ENCODE measurements at places on chromosomes 12 and 14.

DNA sequence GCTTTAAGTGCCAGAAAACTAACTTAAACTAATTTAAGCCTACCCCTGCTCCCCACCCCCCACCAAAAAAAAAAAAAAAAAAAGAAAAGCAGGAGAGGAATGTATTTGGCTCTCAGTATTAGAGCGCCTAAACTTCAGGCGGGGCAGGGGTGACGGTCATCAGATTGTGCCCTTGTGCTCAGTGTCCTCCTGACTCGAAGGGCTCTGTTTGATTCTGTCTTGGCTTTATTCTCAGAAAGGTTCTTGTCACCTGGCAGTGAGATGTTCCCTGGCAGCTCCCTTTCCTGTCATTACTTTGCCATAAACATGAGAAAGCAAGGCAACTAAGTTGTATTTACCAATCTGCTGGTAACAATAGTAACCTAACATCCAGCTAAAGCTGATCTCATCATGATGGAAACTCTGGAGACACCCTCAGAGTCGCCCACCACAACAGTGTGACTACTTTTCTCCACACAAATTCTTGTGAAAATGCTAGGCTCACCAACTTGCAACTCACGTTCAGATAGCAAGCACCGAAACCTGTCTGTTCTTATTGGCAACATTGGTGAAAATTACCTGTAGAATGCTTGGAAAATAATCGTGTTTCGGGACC is 39.0 kb upstream of the WNK1 start:
- DNase-seq, result no peak

- DNase-seq, result no peak
Measured at GRCh38 chr14:96405677-96406076, 13.7 kb downstream of the AK7 start.

DNA sequence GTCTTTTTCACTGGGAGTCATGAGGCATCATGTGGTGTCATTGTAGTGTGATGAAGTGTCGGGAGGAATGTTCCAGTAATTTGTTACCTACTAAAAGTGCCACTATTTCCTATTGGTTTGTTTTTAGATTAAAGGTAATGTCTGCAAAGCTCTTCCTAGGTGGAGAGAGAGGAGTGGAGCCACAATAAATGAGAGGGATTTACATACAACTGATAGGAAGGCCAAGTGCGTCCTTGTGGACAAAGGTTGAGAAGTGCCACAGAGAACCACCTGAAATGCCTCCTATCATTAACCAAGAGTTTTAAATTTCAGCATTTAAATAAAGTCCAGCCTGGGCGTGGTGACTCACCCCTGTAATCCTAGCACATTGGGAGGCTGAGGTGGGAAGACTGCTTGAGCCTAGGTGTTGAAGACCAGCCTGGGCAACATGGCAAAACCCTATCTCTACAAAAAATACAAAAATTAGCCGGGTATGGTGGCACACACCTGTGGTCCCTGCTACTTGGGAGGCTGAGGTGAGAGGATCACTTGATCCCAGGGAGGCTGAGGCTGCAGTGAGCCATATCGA is 2.5 kb upstream of the SNX6 start:
- no peak for DNase-seq

DNA sequence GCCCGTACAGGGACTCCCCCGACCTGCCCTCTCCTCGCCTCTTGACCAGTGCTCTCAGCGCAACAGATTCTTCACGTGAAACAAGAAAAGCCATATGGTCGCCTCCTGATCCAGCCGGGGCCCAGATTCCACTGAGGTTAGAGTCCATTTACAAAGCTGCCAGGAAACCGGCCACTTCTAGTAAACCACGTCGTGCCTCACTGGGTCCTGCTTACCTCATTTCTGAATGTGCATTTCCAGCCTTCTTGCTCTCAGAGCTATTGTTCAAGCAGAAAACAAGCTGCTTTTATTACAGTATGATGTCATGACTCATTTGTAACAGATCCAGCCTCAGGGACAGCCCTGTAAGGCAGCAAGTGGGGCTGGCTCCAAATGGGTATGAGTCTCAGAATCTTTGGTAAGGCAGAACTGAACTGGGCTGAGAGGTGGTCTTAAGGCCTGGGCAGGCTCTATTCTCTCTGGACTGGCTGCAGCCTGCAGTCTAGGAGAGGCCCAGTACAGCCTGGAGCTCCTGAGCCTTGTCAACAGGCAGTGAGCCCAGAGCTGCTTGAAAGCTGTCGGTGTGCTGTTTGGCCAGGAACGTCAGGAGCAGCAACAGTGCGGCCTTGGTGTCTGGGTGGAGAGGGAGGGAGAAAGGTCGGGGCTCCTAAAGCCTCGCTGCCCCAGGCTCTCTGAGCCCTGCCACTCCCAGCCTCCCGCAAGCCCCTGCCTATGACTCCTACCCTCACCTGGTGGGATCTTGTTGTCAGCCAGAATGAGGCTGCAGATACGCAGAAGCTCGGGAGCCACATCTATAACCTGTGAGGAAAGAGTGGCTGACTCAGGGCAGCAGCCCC is 8.3 kb downstream of the REC8 start:
- DNase-seq, result no peak

- DNase-seq, result no peak
Measured at GRCh38 chr14:54676812-54677708, 110.1 kb downstream of the SAMD4A start.

DNA sequence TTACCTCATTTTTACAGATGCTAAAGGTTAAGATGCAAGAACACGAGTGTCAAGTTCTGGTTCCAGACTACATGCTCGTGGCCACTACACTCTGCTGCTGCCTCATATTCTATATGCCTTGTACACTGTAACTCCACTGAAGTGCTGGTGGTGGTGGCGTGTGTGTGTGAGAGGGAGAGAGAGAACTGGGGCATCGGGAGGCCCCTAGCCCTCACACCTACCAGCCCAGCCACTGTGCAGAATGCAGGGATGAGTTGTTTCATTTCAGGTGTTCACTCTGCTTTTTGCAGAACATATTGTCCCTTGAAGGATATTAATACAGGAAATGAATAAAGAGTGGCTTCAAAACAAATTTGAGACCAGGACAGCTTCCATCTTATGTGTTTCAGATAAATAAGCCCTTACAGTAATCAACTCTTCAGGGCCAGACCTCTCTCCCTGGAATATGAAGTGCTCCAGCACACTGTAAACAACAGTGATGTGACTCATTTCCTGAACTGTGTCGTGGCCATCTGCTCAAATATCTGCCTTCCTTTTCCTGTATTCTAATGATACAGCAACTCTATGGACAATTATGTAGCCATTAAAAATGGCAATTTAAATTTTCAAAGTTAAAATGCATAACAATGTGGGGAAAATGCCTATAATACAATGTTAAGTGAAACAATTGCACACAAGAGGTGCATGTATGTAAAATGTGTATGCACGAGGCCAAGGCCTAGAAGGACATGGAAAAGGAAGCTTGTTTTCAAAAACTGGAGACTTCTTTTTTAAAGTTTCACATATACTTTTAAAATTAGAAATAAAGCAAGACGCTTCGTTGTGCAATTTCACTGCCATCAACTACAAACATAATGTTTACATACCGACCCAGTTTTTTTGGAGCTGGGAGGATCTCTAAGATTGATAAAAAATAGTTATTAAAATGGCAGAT is 215.4 kb downstream of the PELI2 start:
- peak; percentile 40 for DNase-seq

DNA sequence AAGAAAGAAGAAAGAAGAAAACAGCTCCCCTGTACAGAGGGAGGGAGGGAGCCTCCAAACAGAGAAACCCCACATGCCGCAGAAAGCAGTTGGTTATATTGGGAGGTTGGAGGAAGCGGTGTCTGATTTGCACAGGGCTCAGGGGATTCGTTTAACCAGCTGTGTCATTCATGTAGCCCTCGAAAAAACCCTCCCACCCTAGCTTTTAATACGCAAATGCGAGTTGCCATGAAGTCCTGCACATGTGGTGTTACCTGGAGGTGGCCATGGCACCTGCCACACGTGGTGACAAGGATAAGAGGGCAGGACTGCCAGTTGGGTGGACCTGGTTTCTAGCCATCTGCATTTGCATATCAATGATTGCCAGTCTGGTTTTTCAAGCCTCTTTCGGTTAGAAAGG is 40.9 kb downstream of the TMEM30B start:
- DNase-seq, result no peak

DNA sequence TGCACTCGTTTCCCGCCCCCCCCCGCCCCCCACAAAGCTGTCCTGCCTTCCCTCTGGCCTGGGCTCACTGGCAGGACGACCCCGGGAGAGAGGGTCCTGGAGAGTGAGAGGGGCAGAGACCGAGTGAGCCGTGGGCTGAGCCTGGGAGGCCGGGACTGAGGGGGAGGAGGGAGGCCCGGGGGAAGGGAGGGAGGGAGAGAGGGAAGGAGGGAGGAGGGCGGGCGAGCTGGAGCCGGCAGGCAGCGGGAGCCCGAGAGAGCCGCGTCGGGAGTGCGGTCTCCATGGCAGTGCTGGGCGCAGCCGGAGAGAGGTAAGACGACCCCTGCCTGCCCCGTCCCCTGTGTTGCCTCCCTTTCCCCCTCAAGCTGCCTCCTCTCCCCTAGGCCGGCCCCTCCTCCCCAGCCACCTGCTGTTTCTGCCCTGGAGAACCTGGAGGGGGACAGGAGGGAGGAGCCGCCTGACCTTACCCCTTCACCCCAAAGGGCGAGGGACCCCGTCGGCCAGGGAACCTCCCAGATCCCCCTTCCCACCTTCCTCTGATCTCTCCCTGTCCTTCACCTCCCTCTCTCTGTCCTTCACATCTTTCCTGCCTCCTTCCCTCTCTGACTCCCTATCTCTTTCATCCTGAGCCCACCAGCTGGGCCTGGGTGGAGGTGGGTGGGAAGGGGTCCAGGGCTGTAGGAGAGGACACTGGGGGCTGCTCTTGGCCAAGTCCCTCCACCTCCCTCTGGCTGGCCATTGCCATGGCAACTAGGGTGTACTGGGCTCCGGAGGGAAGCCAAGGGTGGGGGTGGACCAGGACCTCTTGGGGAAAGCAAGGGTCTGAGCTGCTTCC is at the start of gene GPR162:
TSS of gene GPR162 (plus strand) at position 231 of the 835 bp plus-strand sequence. CDS start 2,078 bp downstream, outside the sequence.
- no peak for DNase-seq

GRCh38 chr12:57162553-57163125 is 15.2 kb upstream of the LRP1-AS start:
- DNase-seq, result no peak

- no peak for DNase-seq
Measured at GRCh38 chr12:113697651-113698509, 226.2 kb upstream of the LHX5 start.

DNA sequence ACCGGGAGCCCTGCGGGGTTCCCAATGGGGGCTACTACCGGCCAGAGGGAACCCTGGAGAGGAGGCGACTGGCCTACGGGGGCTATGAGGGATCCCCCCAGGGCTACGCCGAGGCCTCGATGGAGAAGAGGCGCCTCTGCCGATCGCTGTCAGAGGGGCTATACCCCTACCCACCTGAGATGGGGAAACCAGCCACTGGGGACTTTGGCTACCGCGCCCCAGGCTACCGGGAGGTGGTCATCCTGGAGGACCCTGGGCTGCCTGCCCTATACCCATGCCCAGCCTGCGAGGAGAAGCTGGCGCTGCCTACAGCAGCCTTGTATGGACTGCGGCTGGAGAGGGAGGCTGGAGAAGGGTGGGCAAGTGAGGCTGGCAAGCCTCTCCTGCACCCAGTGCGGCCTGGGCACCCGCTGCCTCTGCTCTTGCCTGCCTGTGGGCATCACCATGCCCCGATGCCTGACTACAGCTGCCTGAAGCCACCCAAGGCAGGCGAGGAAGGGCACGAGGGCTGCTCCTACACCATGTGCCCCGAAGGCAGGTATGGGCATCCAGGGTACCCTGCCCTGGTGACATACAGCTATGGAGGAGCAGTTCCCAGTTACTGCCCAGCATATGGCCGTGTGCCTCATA is 9.7 kb downstream of the TNS2 start:
- DNase-seq, result no peak

GRCh38 chr14:33539918-33540357 is 410.9 kb downstream of the EGLN3 start:
- DNase-seq, result no peak

DNA sequence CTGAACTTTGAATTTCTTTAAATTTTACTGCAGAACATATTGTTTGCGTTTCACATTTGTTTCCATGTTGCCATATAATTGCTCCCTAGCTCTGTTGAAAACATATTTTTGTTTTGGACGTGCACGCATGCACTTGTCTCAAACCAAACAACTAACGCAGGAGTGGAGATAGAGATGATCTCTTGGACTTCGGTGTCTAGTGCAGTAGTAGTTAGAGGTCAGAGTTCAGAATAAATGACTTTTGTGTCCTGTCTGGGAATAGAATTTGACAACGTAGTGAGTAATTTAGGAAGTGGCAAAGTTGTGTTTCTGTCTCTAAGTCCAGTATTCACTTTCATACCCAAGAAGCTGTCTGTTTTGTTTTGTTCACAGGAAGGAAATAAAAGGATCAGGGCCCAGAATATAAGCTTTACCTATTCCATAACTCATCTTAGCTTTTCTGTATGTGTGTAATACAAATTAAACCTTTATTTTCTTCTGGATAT is 173.8 kb downstream of the AEBP2 start:
- DNase-seq, result no peak

DNA sequence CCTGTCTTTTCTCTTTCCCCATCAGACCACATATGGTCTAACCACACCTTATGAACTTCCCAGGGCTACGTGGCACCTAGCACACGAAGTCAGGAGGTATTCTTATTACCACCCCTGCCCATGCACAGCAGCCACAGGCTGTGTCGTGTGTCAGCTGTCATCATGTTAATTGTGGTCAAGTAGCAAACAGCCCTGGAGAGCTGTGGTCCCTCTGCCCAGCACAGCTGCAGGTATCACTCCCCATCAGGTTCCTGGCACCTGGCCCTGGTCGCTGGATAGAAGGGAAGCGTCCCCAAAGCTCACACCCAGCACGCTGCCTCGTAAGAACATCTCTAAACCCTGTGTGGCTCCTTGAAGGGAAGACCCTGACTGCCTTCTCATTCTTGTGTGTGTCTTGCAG is 45.4 kb downstream of the CLMN start:
- DNase-seq, result no peak

DNA sequence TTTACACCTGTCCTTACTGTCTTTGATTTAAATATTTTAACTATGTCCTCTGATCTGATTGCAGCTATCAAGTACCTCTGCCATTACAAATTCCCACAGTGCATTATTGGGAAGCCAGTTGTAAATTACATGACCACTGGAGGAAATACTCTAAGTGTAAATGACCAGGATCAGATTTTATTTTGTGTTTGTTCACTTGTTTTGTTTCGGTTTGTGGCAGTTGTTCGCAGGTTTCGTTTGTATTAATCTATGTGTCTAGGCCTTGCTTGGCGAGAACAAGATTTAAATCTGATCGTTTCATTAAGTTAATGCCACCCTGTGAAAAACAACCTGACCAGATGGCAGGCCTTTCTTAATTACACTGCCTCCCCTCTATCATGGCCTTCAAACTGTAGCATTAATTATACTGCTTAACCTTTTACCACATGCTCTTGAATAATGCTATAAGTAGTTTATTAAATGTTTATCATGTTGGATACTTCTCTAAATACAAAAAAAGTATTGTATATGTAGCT is 990.1 kb downstream of the TMTC2 start:
- no peak for DNase-seq

DNA sequence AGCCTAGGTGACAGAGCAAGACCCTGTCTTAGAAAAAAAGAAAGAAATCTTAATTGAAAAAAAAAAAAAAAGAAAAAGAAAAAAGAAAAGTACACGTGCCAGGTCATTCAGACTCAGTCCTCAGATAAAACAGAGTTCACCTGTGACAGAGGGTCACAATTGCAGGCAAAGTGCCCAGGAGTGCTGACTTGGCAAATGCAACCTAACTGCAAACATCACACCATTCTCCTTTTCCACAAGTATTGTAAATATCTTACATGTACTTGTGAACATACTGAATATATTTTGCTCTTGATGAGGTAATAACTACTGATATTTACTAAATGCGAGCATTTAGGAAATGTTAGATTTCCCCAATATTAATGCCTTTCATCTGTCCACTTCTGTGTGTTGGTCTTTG is 9.0 kb upstream of the COL2A1 start:
- DNase-seq, result no peak

All from NCI-H2081 treated with DMSO at 0.1 percent for 48 hours (cell line).